Caco-2 (cell line): ENCODE measurements at places on chromosomes 12 and 14. TPM values are rescaled to one million over a fixed set of nuclear protein-coding genes. Genes with fewer than 3 reads are reported as not detected.

GRCh38 chr12:42094277-42094676, 50.4 kb downstream of the GXYLT1 start:
- H3K27ac ChIP-seq: no peak overlapping the region
- H3K36me3 ChIP-seq: no peaks in the 10 kb centered on the region
- no peaks in the 10 kb centered on the region for H3K27me3 ChIP-seq
- H3K4me1 ChIP-seq: no peaks in the 10 kb centered on the region
- H3K4me3 ChIP-seq: no peak overlapping the region

DNA sequence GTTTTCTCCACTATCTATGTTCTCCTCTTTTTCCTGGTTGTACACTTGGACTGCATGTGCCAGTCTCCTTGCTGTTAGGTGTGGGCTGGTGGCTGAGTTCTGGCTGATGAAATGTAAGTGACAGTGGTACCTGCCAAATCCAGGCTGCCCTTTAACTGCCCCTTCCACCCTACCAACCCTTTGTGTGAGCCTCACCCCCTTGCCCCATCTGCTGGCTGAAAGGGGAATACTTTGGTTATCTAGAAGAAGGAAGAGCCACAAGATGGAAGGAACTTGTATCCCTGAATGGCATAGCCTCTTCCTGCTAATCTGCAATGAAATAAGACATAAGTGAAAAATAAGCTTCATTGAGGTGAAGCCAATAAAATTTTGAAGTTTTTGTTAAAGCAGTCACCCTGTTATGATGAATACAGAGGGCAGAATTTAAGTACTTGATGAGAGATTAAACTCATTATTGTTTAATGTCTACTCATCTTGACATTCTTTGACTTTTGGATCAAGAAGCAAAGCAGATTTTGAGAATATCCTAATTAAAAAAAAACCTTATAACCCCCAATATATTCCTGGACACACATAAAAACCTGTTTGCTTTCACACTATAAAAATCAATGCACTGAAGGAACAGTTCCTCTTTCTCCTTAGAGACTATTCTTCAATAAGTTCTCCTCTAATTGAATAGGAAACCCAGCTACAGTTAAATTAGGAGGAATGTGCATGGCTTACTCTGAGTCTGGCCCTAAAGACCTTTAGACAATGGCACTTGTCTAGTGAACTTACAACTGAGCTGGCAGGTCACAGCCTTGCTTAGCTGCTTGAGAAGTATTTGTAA, 262.6 kb upstream of the BTG1 start:
- DNase-seq: peak; percentile 59
- H3K36me3 ChIP-seq: no peaks in the 10 kb centered on the region
- H3K27ac ChIP-seq: no peak overlapping the region
- H3K4me1 ChIP-seq: no peaks in the 10 kb centered on the region
- no peak overlapping the region for H3K4me3 ChIP-seq
- H3K27me3 ChIP-seq: no peaks in the 10 kb centered on the region

- peaks cover 10% of the 10 kb centered on the region; the same call in 1 of the 2 replicates for H3K36me3 ChIP-seq
- no peak for DNase-seq
- no peak overlapping the region for H3K27ac ChIP-seq
- no peaks in the 10 kb centered on the region for H3K27me3 ChIP-seq
- peaks cover 27% of the 10 kb centered on the region for H3K4me1 ChIP-seq
These were observed 1.5 kb downstream of the LAG3 start for GRCh38 chr12:6773590-6774351.

GRCh38 chr12:116943419-116944372, 32.9 kb downstream of the FBXW8 start:
- no peaks in the 10 kb centered on the region for H3K27me3 ChIP-seq
- H3K4me1 ChIP-seq: no peaks in the 10 kb centered on the region
- no peaks in the 10 kb centered on the region for H3K36me3 ChIP-seq
- no peak overlapping the region for H3K27ac ChIP-seq
- H3K4me3 ChIP-seq: no peak overlapping the region
- DNase-seq: no peak

GRCh38 chr14:22333422-22334274, 255.4 kb downstream of the DAD1 start:
- no peaks in the 10 kb centered on the region for H3K27me3 ChIP-seq
- peaks cover 18% of the 10 kb centered on the region; the same call in 1 of the 2 replicates for H3K4me1 ChIP-seq
- no peaks in the 10 kb centered on the region for H3K36me3 ChIP-seq
- H3K27ac ChIP-seq: no peak overlapping the region

GRCh38 chr14:23033251-23033727, 1.4 kb downstream of the PSMB5 start:
- H3K4me1 ChIP-seq: peaks cover 6% of the 10 kb centered on the region
- peak overlapping the region; percentile 99 for H3K27ac ChIP-seq
- H3K4me3 ChIP-seq: no peak overlapping the region
- peaks cover 2% of the 10 kb centered on the region; the same call in 1 of the 2 replicates for H3K36me3 ChIP-seq
- DNase-seq: no peak

The C12orf50 gene
- total RNA-seq: not detected in 2 replicates

The MIA2 gene
- 60.4 and 71.5 TPM in 2 replicates for total RNA-seq

The TMTC2 gene
- 2.2 and 2.7 TPM in 2 replicates for total RNA-seq

The ACSS3 gene
- total RNA-seq: 0.70 and 0.95 TPM in 2 replicates
